Stimulated activated CD4-positive, alpha-beta T cell treated with anti-CD3 and anti-CD28 coated beads, TNF-alpha, amount 100 ng/mL, for 1 hour (primary cell): ENCODE measurements at places on chromosomes 4 and X.

DNA sequence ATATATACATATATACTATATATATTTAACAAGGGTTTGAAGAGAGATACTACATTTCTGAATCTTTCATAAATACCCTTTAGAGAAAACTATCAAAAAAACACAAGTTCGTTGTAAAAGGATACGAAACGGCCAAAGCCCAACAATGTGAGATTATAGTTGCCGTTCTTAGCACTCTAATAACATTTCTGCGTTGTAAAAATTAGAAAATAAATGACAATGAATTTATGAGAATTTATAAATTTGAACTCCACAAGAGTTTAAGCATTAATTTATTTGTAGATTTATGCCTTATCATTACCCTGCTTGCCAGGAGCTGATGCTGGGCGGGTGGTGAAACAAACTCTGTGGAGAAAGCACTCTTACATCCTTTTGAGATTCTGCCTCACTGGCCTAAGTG, 1.1 kb downstream of the WDR17 start:
- DNase-seq: no peak

DNA sequence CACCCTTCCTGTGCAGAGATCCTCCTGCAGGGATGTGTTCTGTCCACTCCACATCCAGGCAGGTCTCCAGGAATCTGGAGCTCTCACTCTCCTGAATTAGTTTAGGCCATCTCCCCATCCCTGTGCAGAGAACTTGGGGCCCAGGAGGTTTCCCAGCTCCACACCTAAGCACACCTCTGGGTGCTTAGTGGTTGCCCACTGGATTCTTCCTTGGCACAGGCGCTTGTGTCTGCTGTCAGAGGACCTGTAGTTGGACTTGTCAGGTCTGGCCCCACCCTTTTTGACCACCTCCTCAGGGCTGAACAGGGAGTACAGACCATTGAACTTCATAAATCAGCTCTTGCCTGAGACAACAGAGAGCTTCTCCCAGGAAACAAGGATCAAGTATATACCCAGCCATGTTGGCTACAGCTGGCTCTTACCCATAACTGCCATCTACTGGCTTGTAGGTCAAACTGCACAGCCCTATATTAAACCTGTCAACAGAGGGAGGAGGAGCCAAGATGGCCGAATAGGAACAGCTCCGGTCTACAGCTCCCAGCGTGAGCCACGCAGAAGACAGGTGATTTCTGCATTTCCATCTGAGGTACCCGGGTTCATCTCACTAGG, 275.5 kb downstream of the PPARGC1A start:
- no peak for DNase-seq

DNA sequence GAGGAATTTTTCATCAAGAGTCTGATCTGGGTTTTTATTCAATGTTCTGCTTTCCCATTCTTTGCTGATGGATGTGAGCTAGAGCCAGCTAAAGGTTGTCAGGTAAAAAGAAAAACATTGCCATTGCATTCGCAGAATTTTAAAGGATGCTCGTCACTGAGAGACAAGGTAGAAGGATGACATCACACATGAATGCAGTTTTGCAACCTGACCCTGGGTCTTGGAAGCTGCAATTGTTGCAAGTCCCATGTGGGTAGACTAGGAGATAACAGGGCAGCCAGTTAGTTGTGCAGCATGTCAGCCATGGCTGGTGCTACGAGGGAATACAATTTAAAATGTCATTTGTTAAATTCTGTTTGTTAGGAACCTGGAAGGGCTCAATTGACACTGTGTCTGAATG, 73.9 kb upstream of the MXRA5 start:
- no peak for DNase-seq

GRCh38 chr4:7802093-7802726, 137.5 kb downstream of the AFAP1 start:
- peak; percentile 70 for DNase-seq

- no peak for DNase-seq
Measured at GRCh38 chrX:39238006-39238405, 436.7 kb downstream of the MID1IP1 start.

DNA sequence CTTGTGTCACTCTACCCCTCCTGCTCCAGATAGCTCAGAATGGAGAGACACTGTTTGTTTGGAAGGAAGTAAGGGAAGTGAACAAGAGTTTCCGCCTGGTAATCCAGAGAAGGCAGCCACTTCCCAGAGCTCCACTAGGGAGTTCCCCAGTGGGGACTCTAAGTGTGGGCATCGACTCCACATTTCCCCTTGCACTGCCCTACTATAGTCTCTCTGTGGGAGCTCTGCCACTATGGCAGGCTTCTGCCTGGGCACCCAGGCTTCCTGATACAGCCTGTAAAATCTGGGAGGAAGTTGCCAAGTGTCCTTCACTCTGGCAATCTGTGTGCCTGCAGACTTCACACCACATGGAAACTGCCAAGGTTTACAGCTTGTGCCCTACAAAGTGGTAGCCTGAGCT, 245.8 kb upstream of the DMD start:
- DNase-seq: no peak

DNA sequence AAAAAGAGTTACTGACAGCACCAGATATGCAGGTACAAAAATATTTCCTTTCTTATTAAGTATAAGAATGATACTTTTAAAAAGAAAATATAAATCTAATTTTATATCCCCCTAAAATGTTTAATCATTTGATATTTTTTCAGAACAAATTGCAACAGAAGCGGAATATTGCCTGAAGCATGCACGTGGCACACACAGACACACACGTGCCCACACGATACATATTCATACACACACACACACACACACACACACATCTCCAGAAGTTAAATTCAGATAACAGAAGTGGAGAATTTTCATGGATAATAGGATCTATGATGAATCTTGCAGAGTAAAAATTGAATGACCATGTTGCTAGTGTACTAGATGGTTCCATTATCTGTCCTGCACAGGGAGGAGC, 445.2 kb downstream of the GPAT3 start:
- no peak for DNase-seq

DNA sequence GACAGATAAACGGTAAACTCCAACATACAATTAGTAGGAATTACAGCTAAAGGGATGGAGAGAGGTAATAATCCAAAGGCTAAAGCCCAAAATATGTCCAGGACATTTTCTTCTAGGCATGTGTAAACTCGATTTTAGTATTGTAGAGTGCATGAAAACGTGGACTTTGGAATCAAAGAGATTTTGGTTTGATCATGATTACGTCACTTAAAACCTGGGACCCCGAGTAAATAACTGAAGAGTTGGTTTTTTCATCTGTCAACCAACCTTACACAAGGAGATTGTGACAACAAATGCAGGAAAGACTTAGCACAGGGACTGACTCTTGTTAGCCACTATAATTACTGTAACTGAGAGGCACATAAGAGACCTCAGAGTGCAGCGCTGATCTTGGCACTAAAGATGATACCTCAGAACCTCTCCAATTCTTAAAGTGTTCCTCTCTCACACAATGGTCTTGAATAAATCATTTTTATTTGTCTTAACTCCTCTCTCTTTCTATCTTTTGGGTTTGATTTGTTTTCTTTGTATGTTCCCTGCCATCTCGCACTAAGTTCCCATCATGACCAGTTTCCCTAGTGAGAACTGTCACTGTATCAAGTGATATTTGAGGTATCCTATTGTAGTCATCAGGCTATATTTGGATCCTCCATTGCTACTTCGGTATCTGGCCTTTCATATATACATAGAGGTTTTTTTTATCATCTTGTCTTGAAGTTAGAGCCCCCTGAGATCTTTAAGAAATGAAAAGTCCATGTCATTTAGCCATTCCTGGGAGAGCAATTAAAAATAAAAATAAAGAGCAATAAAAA, 32.2 kb upstream of the MSL3 start:
- DNase-seq: no peak

DNA sequence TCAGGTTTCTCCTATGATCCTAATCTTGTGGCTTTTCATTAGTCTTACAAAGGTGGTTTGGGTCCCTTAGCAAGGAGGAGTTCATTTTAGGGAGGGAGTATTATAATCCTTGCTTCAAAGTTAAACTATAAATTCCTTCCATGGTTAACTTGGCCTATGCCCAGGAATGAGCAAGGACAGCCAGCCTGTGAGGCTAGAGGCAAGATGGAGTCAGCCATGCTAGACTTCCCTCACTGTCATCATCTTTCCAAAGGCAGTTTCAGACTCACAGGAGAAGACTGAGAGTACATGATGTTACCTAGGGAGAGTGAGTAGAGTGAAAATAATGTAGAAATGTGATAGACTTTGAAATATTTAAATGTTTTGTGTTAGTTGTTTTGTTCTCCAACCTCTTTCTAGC, 192.3 kb downstream of the GPAT3 start:
- DNase-seq: no peak

DNA sequence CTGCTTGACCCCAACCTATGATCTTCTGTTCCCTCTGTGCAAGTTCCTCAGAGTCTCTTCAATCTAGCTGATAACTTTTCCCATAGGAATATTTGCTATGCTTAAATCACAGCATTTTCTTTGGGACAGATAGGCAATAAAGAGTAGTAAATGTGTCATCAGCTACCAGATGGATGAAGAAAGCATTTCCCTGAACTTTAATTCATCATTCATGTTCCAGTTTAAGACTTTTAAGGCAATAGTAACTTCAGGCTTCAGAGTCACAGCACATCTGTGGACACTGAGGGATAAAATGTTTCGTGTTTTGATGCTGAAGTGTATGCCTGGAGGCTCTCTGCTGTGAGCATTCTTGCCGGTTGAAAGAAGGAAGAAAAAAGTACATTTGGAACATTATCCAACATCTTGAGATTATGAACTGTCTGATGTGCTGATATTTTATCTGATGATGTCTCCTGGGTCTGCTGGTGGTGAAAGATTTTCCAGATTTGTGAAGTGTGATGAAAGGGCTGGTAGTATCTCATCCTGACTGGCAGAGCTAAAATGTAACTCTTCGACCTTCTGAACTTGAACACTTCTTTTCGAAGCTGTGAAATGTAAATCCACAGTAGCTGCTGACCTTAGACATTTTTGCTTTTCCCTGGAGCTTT, 133.7 kb downstream of the DCLK2 start:
- DNase-seq: no peak

- DNase-seq: no peak
Measured at GRCh38 chr4:176044589-176044951, 21.1 kb upstream of the WDR17 start.

DNA sequence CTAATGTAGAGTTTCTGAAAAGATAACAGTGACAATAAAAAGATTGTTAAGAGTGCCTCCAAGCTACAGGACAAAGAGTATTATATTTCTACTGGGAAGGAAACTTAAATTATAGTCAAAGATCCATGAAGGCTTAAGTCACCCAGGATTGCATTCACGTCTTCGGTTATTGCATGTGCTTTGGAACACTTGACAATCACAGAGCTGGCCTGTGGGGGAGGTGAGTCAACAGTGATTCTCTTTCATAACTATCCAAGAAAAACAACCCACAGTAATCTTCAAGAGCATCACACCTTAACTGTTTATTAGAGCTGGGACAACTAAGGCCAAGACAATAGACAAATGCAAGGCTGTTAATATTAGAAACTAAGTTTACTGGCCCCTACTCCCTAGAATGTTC, 40.3 kb downstream of the PDGFC start:
- DNase-seq: no peak
